Activated CD4-positive, alpha-beta T cell treated with anti-CD3 and anti-CD28 coated beads for 48 hours (primary cell): ENCODE measurements at places on chromosomes 2 and 18.

DNA sequence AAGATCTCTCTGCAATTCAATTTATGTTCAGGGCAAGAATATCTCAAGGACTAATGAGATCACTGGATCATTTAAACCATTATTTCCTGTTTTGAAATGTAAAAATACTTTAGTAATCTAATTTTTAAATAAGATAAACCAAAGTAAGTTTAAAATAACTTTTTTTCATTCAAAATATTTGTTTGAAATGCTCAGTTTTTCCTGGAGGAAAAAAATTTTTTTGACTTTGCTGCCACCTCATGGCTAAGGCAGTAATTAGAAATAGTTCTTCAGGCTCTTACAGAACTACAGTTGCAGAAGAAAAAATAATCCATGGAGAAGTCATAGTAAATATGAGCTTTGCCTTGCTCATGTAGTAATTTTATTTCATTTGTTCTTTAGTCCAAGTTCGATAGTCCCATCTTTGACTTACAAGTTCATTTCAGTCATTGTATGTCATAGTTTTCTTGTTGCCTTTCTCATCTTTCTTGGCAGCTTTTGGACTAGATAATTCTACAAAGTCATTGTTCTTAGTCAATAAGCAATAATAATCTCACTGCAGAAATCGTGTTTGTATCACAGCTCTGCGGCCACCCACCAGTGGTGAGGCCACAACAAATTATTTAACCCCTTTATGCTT is 127.4 kb downstream of the DPP4 start:
- DNase-seq = peak; percentile 15

DNA sequence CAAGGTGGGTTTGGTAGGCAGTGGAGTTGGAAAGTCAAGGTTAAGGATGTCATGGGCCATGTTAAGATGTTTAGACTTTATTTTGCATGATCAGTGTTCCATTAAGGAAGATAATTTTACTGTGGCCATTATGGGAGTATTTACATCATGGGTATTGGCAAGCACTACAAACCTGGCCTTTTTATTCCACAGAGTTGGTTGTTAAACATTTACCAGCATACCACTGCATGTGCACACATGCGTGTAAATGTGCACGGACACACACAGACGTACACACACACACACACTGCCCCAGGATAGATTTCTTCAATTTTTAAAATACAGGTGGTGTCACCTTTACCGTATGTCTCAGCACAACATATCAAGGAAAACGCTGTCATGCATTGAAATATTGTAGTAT is 51.4 kb upstream of the ITGA6 start:
- no peak for DNase-seq

GRCh38 chr18:36931106-36931505 is 102.2 kb downstream of the KIAA1328 start:
- DNase-seq = no peak

DNA sequence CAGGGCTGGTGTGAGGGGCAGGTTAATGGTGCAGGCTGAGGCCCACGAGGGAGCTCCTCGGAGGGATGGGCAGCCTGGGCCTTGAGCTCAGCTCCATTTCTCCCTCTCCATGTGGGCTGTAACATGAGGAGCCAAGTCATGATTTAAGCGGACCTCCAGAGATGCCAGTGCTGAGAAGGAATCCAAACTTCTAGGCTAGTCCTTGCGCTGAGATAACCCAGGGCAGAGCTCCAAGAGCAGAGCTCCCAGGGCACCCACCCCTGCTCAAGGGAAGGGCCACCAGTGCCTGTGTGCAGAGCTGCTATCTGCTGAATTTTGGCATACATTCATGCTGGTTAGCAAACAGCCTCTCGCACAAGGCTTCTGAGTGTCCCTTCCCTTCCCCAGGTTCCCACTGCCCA is 95.1 kb downstream of the MRO start:
- no peak for DNase-seq

- no peak for DNase-seq
These were observed 33.6 kb upstream of the LRP2 start for GRCh38 chr2:169395821-169396374.

DNA sequence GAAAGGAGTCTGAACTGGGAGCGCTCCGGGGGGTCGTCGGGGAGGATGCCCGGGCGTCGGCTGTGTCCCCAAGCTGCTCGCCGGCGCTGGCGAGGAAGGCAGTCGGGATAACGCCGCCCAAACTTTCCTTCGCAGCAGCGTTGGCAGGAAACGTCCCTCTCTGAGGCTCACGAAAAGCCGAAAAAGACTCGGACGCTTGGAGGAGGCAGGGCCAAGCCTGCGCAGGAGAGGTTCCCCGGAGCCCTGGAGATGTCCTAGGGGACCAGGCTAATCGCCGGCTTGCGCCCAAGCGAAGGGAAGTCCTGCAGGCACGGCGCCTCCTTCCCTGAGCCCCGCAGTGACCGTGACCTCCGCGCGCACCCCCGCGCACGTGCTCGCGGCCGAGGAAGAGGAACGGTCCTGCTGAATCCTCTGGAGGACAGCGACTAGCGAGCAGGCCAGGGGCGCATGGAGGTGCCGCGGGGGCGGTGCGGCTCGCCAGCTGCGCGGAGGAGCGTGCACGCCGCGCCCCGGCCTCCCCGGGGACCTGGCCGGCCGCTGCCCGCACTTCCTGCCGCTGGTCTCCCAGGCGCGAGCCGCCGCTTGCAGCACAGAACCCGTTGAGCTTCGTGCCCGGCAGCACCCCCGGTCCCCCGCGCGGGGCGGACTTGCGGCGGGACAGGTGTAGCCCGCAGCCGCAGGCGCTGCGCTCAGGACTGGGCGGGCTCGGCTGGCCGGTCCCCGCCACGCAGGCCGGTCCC is at the start of gene SH3RF3:
Gene SH3RF3 (plus strand): TSS at position 590 of the 740 bp plus-strand sequence.
- peak; percentile 39 for DNase-seq

- no peak for DNase-seq
These were observed 11.4 kb downstream of the MROH2A start for GRCh38 chr2:233789554-233789953.

DNA sequence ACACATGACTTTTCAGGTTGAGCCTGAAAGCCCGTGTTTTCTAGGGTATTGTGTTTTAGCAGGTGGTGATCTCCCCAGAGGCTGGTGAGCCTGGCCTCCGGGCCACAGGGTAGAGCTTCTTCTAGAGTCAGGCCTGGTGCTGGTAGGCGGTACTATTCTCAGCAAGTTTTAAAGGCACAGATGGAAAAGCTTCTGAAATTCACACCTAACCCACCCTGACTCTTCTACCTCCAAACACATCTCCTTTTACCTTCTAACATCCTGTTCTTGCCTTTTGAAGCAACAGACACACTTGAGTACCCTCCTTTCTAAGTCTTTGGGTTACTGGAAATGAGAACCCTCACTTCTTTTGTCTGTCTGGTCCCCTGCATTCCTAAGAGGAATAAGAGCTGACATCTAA is 191.1 kb downstream of the SETBP1 start:
- DNase-seq = no peak

DNA sequence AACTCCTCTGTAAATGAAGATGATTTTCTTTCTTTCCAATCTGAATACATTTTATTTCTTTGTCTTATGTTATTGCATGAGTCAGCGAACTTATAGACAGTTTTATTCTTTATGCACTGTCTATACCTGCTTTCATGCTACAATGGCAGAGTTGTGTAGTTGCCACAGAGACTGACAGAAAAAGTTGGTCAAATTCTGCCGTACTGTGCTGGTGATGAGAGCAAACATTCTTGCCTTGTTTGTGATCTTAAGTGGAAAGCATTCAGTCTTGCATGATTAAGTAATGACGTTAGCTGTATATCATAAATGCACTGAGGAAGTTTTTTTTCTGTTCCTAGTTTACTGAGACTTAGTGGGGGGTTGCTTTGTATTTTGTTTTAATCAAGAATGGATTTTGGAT is 32.9 kb downstream of the ZC3H15 start:
- no peak for DNase-seq

- DNase-seq = peak; percentile 74
These were observed 32.6 kb upstream of the KCMF1 start for GRCh38 chr2:84938194-84938879.

- no peak for DNase-seq
These were observed 17.5 kb downstream of the FTCDNL1 start for GRCh38 chr2:199833525-199833924.

DNA sequence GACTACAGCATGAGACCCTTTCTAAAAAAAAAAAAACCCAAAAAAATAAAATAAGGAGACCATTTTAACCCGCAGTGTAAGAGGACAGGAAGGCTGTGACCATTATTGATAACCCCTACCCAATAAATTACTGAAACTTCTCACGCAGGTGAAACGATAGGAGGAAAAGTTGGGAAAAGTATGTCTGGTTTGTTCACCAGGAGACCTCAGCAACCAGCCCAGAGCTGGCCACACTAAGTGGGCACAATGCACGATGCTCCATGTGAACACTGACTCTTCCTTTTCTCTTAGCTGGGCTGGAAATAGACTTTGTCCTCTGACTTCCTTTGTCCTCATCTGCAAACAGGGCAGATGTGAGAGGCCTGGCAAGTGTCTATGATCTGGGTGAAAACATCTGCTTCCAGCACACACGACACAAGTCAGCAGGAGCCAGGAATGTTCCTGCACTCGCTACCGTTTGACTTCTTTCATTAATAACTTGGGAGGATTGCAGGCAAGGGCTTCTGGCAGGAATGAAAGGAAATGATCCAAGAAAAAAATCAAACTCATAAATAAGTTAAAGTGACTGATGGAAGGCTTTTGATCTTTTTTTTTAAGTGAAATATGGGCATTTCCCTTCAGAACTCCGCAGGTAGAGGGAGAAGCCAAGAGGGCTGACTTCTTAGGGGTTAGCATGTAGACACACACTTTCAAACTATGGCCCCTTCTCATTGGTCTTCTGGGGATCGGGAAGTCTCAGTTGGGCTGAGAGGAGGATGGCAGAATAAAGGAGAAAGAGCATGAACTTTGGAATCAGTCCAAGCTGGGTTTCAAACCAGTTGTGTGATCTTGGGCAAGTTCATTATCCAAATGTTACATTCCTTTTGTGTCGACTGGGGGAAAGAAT is 137.4 kb upstream of the MYCN start:
- DNase-seq = no peak

DNA sequence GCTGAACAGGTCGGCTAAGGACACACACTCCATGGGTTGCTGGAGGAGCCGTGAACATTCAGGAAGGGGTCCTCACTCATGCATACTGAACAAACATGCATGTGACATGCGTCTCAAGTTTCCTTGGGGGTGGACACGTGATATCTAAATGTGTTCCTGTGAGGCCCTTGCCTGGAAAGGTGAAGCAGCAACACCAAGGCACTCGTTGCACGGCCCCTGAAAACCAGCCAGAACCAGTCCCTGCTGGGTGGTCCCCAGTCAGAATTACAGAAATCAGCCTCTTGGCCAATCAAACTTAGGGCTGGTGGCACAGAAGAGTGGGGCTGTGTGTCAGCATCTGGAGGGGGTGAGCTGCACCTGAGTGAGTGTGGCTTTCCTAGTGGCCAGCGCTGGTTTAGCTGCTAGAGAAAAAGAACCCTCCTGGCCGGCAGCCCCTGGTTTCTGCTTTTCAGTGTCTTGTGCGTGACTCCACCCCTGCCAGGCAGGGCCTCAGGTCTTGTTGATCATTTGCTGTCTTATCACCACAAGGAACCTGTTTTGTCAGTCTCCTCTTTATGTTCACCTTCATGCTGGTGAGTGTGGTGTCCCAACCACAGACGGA is 3.2 kb upstream of the AQP12B start:
- DNase-seq = no peak

DNA sequence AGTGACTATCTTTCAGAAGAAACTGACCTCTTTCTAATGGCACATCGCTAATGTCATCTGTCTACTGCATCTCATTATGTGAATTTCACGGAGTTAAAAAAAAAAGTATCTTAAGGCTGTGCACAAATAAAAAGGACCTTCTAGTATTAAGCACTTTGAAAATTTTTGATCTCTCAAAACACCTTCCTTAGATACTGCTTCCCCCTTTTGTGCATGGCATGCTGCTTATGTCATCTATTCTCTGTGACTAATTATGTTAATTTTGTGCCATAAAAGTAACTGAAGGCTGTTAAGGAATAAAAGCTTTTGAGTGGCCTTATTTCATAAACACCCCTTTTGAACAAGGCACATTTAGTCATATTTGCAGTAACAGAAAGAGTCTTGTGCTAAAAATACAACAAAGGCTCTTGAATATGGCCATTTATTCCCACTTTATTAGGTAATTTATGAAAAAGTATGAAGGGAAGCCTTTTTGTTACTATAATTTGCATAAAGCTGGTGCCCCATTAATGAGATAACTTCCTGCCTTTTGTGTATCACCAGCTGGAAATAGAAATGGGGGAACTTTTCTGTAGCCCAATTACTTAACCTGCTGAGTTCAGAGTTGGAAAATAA is 1412.0 kb upstream of the ZEB2 start:
- no peak for DNase-seq

DNA sequence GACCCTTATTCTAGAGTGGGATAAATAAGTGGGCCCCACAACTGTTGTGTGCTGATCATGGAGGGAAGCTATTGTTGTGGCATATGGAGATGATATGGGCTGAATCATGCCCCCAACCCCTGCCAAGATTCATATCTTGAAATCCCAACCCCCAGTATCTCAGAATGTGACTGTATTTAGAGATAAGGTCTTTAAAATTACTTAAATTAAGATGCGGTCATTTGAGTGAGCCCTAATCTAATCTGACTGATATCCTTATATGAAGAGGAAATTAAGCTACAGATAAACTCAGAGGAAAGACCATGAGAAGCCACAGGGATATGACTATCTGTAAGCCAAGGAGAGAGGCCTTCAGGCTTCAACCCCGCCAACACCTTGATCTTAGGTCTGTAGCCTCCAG is 188.3 kb upstream of the RND3 start:
- DNase-seq = no peak

- DNase-seq = no peak
These were observed at the start of gene KLHL41 for GRCh38 chr2:169509298-169509885. Gene KLHL41, plus strand, starts transcription at chr2:169509702. Its CDS starts 77 bp downstream, at chr2:169509779.

DNA sequence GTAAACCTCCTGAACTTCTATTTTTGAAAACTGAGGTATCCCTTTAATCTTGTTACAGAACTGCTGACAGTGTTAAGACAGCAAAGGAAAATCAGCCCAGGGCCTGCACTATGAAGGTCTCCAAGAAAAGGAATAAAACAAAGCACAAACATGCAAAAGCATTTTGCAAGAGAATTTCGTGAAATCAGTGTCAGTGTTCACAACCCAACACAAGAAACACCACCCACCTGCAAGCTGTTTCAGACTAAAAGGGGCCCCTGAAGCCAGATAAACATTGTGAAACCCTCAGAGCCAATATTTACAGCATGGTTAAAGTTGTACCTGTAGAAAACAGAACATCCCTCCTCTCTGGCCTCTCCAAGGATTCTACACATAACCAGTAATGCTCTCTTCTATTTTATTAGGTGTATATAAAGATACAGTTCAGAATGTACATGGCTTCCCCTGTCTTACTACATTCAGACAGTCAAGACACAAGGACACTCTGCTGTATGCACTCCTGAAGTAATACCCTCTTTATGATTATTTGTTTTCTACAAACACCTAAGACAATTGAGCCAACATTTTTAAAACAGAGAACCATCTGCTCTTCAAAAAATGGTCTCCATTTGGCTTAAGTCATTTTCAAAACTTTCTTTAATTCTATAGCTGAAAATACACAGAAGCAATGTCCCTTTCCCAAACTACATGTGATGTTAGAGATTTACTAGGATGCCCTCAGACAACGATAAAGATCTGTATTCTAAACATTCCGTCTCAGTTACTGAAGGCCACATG is 149.5 kb upstream of the ZFP36L2 start:
- DNase-seq = no peak
